COR-L47 (cell line): ENCODE measurements at places on chromosomes 7 and 10.

DNA sequence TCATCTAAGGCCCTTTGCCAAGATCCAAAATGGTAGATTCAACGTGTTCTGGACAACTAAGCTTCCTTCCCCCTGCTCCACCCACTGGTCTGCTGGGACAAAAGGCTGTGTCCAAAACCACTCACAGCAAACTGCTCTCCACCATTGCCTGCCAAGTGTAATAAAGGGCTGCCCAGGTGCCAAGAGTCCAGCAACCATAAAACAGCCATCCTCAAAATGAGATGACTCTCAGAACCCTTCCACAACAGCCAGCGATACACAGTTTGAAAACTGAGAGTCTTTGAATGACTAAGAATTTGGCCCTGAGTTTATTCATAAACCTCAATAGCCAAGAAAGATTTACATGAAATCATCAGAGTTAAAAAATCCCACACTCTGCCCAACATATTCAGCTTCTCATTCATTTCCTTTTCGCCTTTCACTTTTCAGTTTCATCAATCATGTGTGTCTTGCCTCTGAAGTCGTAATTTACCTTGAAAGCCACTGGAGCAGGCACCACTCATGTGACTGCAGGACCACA is 658.1 kb upstream of the MGMT start:
- DNase-seq = no peak

DNA sequence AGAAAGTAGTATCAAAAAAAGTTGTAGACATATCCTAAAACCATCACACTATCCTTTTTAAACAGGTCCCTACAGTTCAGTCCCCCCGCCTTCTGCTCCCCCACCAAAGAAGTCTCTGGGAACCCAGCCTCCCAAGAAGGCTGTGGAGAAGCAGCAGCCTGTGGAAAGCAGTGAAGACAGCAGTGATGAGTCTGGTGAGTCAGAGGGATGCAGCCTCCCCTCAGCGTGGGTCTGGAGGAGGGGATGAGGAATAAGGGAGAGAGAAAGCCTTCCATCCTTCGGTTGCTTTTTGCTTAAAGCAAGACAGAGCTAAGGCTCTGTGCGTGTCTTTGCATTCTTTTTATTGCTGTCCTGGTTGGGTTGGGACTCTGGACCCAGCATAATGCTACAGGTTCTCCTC is 7.6 kb downstream of the NOLC1 start:
- no peak for DNase-seq

DNA sequence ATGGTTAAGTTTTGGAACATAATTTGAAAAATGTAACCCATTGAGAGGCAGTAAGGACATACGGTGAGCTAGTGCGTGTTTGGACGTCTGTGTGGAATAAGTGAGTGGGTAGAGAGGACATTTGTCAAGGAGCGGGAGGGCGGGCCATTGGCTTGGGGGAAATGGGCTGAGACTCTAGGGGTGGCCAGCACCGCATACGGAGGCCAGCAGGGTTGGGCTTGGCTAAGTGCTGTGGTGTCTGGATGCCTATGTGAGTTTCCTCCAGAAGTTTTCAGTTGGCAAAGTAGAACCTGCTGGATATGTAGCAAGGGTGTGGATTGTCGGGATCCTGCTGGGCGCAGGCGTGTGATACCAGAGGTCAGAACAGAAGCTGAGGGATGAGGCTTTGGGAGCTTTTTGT is 103.0 kb downstream of the TCF7L2 start:
- DNase-seq = no peak

- no peak for DNase-seq
Observed at GRCh38 chr10:130078120-130078519, 32.5 kb downstream of the C10orf143 start.

- no peak for DNase-seq
Observed at GRCh38 chr7:1639532-1640175, 30.4 kb upstream of the ELFN1 start.

GRCh38 chr10:10327934-10328333 is 689.7 kb upstream of the CELF2 start:
- DNase-seq = no peak

DNA sequence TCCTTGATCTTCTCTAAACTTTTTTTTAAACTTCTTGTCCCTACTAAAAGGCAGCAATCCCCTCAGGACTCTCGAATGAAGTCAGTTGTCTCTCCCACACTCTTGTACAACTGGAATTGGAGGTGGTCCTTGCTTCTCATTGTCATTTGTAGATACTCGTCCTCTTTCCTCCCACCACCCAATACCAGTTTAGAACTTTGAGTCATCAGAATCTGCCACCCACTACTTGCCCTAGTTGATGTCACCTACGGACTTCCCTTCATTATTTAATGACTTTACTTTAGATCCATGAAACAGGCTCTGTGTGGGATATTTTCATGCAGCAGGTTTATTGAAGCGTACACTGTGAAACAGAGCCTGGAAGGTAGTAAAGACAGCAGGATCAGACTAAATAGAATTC is 28.6 kb upstream of the LHFPL3 start:
- DNase-seq = no peak

DNA sequence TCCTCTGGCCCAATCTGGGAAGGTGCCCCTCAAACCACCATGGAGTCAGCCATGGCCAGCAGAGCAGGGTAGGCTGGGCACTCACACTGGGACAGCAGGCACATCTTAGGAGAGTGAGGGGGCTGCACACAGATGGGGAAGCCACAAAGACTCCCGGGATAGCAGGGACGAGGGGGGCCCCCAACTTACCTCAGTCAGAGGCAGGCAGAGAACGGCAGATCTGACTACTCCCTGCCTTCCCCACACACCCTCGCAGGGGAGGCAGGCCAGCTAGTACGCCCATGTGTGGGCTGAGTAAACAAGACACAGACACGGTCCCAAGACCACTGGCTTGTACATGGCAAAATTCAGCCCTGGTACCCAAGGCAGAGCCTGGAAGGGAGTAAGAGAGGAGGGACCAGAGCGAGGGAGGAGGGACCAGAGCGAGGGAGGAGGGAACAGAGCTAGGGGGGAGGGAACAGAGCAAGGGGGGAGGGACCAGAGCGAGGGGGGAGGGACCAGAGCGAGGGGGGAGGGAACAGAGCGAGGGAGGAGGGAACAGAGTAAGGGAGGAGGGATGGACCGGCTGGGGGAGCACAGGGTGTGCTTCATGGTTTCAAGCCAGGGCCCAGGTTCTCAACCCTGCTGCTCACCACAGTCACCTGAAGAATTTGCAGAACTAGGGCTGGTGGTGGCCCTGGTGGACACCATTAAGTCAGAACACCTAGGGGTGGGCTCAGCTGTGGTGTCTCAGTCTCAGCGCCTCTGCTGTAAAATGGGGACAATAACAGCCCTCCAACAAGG is 73.8 kb downstream of the RGS10 start:
- no peak for DNase-seq

GRCh38 chr10:96578022-96578421 is 8.8 kb downstream of the TM9SF3 start:
- DNase-seq = no peak

GRCh38 chr7:18546576-18546975 is 51.0 kb downstream of the HDAC9 start:
- no peak for DNase-seq

GRCh38 chr10:48800007-48800675 is 115.5 kb downstream of the WDFY4 start:
- DNase-seq = no peak

- DNase-seq = no peak
Observed at GRCh38 chr10:22308390-22308789, 7.8 kb upstream of the COMMD3 start.

DNA sequence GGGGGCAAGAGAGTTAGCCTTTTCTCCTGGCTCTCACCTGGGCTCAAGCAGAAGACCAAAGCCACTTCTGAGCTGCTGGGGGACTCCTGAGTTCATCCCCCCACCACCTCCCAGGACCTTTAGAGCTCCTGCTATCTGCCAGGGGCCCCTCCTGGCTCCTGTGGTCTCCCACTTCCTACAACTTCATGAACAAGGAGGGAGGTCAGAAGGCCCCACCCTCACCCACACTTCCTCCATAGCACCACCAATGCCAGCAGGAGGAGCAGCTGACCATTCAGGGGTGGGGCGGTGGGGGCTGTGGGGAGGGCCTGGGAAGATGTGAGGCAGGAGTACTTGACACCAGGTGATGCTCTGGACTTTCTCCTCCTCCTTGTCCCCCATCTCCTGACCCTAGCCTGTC is 32.6 kb upstream of the ADCYAP1R1 start:
- DNase-seq = no peak

- no peak for DNase-seq
Observed at GRCh38 chr7:96310110-96310509, 11.8 kb downstream of the SLC25A13 start.

GRCh38 chr10:63383141-63383540 is 82.6 kb downstream of the JMJD1C start:
- no peak for DNase-seq

DNA sequence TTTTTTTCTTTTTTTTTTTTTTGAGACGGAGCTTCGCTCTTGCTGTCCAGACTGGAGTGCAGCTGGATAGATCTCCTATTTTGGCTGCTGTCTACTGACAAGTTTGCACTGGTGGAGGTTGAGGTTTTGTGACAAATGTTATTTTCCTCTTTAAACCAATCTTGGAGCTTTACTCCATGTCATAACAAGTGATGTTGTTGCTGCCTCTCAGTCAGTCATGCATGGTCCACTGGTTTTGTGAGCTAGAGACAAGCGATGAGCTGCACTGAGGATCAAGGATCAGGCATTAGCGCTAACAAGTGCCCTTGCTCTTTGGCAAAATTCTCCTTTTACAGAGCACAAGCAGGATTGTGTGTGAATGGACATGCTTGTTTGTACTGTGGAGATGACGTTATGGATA is 805 bp upstream of the WDFY4 start:
- DNase-seq = no peak

- DNase-seq = no peak
Observed at GRCh38 chr7:129729511-129729910, 118.0 kb downstream of the NRF1 start.

DNA sequence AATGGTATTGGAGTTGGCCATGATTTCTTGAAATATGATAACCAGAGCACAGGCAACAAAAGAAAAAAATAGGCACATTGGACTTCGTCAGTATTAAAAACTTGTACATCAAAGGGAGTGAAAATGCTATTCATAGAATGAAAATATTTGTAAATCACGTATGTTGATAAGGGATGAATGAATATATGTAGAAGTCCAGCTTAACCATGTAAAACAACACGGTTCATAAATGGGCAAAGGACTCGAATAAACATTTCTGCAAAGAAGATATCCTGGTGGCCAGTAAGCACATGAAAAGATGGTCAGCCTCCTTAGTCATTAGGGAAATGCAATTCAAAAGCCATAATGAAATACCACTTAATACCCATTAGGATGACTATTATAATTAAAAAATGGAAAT is 68.1 kb downstream of the WAC start:
- DNase-seq = no peak

GRCh38 chr7:47228386-47229014 is 353.4 kb downstream of the TNS3 start:
- no peak for DNase-seq

- no peak for DNase-seq
Observed at GRCh38 chr10:62103857-62104256, 164.8 kb downstream of the RTKN2 start.

DNA sequence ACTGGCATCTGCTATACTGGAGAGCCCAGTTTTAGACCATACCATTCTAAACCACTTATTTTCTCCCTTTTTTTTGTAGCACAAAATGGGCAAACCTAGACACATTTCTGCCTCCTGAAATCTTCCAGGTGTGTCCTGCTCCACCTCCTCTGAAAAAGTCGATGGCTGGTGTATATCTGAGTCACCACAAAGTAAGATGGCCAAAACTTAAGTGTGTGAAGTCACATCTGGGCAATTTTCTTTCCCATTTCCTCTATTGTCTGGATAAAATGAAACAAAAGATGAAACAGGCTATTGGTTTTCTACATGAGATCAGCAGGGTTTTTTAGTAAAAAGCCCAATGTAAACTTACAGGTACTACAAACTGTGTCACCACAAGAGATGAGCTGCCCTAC is 65.5 kb downstream of the OSBPL3 start:
- no peak for DNase-seq

DNA sequence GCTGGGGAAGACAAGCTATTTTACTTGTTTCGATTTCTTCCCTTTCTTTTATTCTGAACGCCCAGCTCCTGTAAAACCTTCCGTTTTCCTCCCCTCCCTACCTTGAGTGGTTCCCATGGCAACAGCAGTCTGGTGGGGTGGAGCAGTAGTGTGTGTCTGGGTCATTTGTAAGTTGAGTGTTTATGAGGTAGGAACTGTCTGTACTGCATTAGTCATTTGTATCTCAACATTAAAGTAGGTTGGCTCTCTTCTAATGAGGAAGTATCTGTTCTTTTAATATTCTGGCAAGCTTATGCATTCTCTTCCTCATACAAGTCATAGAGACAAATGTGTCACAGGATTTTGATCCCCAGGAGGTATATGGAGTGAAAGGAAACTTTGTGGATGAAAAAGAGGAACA is 85.3 kb upstream of the CCDC6 start:
- peak; percentile 8 for DNase-seq

- no peak for DNase-seq
Observed at GRCh38 chr7:42174391-42174912, 62.6 kb downstream of the GLI3 start.

DNA sequence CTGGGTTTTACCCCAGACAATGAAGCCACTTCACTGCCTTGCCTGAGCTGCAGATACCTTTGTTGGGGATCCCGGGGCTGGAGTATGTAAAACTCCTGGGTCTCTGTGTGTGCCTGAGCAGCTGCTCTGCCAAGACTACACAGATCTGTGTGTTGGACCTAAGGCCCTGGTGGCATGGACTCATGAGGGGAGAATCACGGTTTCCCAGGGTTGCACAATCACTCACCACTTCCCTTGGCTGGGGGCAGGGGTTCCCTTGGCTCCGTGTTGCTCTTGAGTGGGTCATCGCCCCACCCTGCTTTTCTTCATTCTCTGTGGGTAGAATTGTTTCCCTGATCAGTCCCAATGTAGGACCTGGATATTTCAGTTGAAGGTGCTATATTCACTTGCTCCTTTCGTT is 13.9 kb upstream of the TBATA start:
- no peak for DNase-seq

DNA sequence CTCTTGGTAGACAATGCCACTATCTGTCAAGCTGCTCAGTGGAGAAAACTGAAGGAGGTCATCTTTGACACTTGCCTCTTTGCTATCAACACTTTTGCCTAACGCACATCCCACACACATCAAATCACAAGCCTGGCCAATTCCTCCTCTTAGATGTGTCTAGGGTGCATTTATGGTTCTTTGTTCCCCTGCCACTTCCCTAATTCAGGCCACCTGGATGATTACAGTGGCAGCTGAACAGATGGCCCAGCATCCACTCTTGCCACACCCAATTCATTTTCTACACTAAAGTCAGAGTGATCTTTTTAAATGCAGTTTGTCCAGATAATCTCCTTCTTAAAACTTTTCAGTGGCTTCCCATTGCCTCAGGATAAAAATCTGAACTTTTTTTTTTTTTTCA is 58.6 kb downstream of the LAMB4 start:
- peak; percentile 48 for DNase-seq

GRCh38 chr10:63628526-63629362 is 107.5 kb downstream of the REEP3 start:
- DNase-seq = peak; percentile 99

- DNase-seq = no peak
Observed at GRCh38 chr10:7000061-7000460, 410.8 kb downstream of the SFMBT2 start.

GRCh38 chr7:98562381-98562823 is 54.7 kb upstream of the NPTX2 start:
- no peak for DNase-seq

- no peak for DNase-seq
Observed at GRCh38 chr7:20494566-20494965, 120.9 kb upstream of the ABCB5 start.

- DNase-seq = no peak
Observed at GRCh38 chr7:100433592-100434296, 2.6 kb downstream of the PPP1R35 start.

GRCh38 chr7:12638851-12639456 is 48.5 kb upstream of the ARL4A start:
- peak; percentile 43 for DNase-seq

GRCh38 chr10:103449208-103450144 is 2.7 kb downstream of the CALHM2 start:
- no peak for DNase-seq
